ENCODE measurements at places on chromosomes 7 and 10.

DNA sequence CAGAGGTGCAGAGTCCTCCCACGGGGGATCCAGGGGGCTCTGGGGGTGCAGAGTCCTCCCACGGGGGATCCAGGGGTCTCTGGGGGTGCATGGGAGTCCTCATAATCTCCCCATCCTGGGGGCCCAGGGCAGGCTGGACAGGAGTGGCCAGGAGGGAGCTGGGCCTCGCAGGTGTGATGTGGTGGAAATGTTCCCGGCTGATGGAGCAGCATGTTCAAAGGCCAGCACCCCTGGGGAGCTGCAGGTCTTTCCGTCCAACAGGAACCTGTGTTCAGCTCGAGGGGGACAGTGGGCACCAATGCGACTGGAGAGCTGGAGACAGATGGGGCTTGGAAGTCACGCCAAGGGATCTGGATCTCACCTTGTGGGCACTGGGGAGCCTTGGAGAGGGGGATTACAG lies 38.5 kb upstream of the PSMG3 start:
- no peak for DNase-seq

DNA sequence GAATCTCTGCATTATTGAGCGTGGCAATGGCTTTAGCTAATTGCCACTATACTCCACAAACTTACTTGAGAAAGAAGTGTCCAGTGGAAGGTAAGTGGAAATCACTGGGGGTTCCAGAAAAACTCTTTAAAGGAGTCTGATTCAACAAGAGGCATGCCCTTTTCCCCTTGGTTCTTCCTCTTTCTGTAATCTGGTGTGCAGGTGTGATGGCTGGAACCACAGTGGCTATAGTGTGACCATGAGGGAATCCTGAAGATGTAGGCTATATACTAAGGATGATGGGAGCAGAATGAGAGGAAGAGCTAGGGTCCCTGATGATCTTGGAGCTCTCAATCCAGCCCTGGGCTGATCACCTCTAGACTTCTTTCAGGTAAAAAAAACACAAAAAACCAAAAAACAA lies 2.0 kb upstream of the CLEC2L start:
- DNase-seq = no peak

- DNase-seq = no peak
These were observed 94.3 kb upstream of the SORCS3 start for GRCh38 chr10:104546756-104547155.

DNA sequence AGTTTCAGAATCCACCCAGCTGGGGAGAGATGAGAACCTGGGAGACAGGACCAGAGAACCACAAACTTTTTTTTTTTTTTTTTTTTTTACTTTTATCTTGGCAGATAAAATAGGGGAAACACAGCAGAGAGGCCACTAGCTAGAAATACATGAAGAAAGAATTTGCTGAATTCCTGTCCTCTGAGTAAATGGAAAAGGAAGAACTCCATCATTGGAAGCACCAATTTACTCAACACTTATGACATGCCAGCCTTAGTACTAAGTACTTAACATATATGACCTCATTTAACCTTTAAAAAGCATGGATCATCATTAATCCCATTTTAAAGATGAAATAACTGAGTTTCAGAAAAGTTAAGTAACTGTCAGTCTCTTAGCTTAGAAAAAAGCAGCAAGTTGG lies 343.0 kb upstream of the NPSR1 start:
- no peak for DNase-seq

DNA sequence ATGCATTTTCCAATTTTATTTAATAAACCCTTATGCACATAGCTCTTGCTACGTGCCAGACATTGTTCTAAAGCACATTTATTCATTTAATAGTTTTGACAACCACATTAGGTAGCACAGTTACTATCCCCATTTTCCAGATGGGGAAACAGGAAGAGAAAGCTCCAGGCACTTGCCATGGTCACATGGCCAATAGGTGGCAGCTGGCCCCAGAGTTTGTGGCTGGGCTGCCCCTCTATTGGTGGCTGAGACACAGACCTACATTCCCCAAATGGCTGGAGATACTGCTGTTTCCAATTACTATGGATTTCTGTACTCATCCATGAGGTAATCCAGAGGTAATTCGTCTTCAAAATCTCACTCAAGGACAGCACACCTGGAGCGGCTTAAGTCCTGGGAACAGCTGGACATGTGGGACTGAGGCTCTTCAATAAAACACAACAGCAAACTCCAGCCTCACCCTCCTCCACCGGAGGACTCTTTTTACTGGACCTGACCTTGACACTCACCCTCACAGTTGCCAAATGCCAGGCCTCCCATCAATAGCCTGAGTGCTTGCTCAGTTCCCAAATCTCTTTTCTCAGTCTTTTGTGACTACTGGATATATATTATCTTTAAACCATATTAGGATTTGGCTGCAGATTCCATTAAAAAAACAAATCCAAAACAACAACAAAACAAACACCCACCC lies 106.1 kb downstream of the CLEC2L start:
- no peak for DNase-seq

DNA sequence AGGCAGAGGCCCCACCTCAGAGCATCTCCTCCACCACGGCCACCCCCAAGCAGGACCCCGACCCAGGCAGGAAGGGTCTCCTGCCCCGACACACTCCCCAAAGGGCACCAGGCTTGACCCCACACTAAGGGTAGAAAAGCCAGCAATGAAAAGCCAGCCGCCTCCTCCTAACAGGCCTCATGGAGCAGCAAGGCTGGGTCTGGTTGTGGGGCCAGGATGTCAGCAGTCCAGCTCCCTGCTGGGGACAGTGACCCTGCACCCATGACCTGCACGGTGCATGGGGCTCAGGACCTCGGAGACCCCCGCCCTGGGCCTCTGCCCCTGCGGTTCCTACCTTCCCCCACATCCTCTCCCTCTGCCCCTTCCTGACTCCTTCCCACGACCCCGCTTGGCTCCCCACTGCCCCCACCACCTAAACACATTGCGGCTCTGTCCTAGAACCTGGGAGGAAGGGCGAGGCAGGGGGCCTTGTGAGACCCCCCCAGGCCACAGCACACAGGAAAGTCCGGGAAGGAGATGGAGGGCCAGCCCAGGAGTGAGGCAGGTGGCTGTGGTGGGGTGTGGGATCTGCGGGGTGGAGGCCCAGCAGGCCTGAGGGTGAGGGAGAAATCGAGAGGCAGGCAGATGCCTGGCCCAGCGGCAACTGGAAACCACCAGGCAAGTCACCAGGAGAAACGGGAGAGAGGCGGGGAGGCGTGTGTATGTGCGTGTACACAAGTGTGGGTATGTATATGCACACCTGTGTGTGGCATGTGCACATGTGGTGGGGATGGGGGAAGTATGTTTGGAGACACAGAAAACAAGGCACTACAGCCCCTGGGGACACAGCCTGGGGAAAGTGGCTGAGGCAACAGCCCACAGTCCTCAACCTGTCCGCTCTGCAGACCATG lies 229.9 kb downstream of the MAD1L1 start:
- DNase-seq = no peak

GRCh38 chr7:55504093-55504859 lies 68.0 kb downstream of the VOPP1 start:
- DNase-seq = no peak

- DNase-seq = no peak
These were observed 12.9 kb downstream of the SEC31B start for GRCh38 chr10:100506596-100507356.

DNA sequence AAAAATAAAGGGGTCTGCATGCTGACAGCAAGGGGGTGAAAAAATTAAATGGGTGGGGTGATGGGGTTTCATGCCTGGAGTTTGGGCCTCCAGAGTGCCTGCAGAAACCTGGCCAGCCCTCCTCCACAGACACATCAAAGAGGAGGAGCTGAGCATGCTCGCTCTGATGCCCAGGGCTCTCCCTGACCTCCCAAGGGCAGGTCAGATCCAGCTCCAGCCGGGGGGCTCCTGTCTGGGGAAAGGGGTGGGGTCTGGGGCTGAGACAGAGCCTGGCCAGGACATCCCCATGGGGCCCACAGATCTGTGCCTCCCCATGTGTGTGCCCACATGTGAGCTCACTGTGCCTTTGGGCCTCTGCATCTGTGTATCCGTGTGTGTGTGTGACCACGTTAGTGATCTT lies 915 bp upstream of the CALHM1 start:
- no peak for DNase-seq

DNA sequence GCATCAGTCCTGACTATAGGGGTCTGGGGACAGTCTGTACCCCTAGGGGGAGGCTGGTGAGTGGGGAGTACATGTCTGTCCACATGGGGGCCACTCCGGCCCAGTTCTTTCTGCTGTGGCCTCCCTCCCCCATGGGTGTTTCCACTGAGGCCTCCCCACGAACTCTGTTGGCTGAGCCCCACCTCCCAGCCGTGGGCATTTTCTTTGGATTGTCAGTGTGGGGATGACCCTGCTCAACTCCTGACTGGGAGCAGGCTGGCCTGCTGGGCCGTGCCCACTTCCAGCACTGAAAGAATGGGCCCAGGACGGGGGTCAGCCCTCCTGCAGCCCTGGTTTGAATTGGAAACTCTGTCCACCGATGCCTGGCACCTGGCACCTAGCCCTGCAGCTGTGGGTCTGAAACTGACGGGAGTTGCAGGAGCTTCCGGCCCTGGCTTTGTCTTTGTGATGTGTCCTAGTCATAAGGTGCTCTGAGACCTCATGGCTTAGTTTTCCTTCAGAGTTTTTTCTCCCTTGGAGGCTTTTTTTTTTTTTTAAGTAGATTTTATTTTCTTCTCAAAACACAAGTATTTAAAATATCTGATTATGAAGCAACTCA lies 46.5 kb downstream of the LHPP start:
- DNase-seq = no peak

GRCh38 chr10:28836435-28836743 lies 159.1 kb downstream of the BAMBI start:
- no peak for DNase-seq

GRCh38 chr7:99133766-99134564 lies 9.9 kb downstream of the SMURF1 start:
- DNase-seq = no peak

DNA sequence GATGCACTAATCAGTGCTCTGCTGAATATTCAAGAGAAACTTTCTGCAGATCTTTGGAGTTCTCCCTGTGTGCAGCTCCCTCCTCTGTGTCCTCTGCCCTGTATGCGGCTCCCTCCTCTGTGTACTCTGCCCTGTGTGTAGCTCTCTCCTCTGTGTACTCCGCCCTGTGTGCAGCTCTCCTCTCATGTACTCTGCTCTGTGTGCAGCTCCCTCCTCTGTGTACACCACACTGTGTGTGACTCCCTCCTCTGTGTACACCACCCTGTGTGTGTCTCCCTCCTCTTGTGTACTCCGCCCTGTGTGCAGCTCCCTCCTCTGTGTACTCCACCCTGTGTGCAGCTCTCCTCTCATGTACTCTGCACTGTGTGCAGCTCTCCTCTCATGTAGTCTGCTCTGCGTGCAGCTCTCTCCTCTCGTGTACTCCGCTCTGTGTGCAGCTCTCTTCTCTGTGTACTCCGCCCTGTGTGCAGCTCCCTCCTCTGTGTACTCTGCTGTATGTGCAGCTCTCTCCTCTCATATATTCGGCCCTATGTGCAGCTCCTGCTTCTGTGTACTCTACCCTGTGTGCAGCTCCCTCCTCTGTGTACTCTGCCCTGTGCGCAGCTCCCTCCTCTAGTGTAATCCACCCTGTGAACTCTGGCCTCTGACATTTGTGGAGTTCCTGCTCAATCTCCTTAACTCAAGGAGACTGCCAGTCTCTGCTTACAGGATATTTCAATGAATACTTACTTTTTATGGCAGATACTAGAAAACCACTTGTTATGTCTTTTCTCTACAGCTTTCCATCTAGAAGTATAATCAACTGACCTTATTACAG lies 280.4 kb downstream of the GLRX3 start:
- no peak for DNase-seq

GRCh38 chr7:12584930-12585329 lies 14.4 kb downstream of the SCIN start:
- DNase-seq = no peak

GRCh38 chr10:123913688-123914268 lies 22.2 kb upstream of the CPXM2 start:
- no peak for DNase-seq

GRCh38 chr10:121994429-121994941 lies 5.5 kb downstream of the TACC2 start:
- DNase-seq = no peak

DNA sequence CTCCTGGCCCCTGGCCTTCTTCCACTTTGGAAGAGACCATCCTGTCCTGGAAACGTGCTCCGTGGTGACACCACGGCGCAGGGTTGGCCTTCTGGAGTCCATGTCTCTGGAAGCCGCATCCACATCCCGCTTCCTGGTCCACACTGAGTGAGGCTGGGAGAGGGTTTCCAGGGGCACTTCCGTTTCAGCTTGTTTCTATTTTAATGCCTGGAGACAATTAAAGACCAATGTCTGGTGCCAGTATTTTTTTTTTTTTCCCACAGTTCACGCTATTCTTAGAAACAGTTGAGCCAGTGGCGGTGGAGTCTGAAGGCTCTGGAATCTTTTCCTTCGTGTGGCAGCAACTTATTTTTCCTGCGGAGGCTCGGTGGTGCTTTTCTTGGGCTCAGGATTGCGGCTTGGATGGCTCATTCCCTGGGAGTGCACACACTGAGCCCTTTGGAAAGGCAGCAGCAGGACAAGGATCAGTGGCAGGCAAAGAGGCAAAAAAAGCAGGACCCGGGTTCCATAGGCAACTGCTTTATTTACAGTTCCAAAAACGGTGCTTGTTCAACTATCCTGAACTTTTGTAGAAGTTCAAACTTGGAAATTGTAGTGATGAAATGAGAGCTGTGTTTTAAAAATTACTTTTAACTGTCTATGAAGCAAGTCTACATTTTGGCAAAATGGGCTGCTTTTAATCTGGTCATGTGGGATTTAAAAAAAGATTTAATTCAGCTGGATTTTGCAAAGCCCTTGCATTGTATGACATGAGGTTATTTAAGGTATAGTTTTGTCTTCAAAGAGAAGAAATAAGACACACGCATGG lies 202.8 kb downstream of the BAMBI start:
- DNase-seq = no peak

DNA sequence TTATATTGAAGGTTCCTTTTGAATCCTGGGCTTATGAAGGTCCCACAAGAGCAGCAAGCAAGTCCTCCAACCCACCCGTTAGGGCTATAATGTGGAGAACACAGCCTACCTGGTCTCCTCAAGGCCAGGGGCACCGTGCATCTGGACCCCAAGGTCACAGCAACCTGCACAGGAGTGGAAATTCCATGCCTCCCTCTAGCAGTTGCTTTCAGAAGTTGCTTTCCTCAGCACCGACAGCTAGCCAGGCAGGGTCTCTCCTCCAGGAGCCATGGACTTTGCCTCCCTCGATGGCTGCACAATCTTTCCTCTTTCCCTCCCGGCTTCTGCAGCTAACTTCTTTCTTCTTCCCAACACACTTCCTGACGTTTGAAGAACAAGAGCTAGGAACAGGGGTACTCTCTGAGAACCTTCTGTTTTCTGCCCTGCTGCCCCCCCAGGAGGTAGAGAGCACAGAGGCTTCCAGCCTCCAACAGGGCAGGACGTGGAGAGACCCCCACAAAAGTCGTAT lies 149.8 kb downstream of the PTPN20 start:
- no peak for DNase-seq

- DNase-seq = no peak
These were observed 25.8 kb downstream of the SFTPD start for GRCh38 chr10:79923145-79923544.

Data from stimulated activated CD8-positive, alpha-beta memory T cell treated with anti-CD3 and anti-CD28 coated beads, Interleukin-15, amount 100 ng/mL, for 24 hours (primary cell).